ENCODE measurements at places on chromosomes 4 and X.

DNA sequence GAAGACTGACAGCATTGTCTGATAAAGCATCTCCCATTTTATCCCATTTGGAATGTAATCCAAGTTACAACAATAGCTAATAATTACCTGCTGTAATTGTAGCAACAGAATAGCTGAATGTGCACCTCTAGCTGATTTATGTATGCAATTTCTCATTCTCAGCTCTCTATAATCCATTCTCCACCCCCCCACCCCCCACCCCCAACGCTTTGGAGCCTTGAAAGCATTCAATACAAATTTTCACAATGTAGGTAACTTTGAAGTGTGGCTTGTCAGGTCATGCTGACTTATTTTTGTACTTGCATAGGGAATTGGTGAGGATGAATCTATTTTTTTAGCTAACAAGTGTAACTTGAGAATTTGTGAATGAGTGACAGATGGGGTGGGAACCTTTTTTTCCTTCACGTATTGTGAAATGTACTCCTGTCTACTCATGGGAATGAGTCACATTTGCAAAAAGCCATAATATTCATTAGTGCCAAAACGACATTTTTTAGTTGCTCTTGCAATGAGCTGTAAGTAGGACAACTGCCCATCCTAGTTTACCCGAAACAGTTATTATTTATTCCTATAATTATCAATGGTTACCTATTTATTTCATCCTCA, 159.3 kb downstream of the PALLD start:
- DNase-seq: no peak

- no peak for DNase-seq
Observed at GRCh38 chrX:73977542-73978169, 326.3 kb upstream of the ZCCHC13 start.

DNA sequence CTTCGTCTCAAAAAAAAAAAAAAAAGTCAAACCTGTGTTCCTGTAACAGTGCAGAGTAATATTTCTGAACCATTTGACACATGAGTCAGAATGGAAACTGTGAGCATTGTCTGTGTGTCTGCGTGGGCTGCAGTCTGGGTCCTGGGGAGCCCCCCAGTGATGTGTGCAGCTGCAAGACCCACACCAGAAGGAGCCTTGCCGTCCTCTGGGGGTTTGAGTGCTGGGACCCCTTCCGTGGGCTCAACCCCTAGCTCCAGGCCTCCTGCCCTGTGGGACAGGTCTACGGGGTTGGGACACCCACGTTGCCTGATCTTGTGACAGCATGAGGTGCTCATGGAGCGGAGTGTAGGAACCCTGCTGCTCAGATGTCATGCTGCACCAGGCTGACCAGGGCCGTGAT, 43.7 kb downstream of the DDX3X start:
- DNase-seq: no peak

DNA sequence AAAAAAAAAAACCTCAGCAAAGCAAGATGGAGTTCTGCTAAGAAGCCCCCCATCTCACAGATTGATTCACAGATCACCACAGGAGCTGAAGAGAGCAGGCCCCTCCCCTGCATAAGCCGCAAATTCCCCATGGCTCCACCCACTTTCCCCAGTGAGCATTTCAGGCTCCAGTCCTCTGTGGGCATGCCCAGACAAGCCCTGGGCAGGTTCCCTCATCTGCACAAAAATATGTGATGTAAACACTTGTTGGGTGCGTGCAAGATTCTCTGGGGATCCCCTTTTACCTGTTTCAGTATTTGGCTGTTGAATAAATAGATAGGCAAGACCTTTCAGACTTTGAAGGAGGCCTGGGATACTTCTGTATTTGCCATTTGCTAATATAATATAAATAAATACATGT, 514.3 kb downstream of the PCDH7 start:
- peak; percentile 9 for DNase-seq

- DNase-seq: no peak
Observed at GRCh38 chr4:89196745-89197144, 85.4 kb downstream of the TIGD2 start.

DNA sequence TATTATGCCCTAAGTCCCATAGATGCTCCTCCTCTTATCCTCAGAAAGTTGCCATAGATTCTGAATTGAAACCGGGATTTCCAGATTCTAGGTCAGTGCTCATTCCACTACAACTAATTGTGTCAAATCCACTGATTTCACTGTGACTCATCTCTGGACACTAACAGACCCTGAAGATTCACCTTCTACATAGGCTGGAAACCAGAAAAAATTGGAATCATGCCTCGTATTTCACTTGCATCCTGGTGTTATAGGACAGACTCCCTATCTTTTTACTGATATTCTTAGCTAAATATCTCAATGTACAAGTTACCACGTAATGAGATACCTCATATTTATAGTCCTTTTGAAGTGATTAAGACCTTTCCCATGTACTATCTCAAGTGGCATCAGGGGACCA, 36.7 kb downstream of the CLNK start:
- DNase-seq: no peak

GRCh38 chr4:177128306-177128705, 181.4 kb upstream of the NEIL3 start:
- DNase-seq: no peak

DNA sequence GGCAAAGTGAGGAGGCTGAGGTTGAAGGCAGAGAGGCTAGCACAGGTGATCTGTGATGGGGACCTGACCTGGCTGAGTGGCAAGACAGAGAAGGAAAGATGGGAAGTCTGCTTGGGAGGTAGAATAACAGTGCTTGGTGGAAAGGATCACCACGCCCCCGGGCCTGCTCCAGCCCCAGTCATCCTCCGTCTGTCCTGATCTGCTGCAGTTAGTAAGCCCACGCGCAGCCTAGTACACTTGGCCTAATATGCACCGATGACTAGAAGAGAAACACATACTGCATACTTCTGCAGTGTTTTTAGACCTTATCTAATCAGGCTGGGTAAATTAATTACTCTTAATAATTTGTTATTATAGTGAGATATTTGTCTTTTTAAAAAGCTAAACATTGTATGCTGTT, 103.7 kb upstream of the KLF3 start:
- no peak for DNase-seq
